Mesothelial cell of epicardium (in vitro differentiated cells): ENCODE measurements at places on chromosomes 1 and 21.

- DNase-seq: no peak
- peaks cover 26% of the 10 kb centered on the region for H3K36me3 ChIP-seq
- peaks cover 34% of the 10 kb centered on the region for H3K4me1 ChIP-seq
- H3K27me3 ChIP-seq: no peaks in the 10 kb centered on the region
- no peak overlapping the region for H3K27ac ChIP-seq
Measured at GRCh38 chr1:10105484-10105883, 72.7 kb downstream of the UBE4B start.

DNA sequence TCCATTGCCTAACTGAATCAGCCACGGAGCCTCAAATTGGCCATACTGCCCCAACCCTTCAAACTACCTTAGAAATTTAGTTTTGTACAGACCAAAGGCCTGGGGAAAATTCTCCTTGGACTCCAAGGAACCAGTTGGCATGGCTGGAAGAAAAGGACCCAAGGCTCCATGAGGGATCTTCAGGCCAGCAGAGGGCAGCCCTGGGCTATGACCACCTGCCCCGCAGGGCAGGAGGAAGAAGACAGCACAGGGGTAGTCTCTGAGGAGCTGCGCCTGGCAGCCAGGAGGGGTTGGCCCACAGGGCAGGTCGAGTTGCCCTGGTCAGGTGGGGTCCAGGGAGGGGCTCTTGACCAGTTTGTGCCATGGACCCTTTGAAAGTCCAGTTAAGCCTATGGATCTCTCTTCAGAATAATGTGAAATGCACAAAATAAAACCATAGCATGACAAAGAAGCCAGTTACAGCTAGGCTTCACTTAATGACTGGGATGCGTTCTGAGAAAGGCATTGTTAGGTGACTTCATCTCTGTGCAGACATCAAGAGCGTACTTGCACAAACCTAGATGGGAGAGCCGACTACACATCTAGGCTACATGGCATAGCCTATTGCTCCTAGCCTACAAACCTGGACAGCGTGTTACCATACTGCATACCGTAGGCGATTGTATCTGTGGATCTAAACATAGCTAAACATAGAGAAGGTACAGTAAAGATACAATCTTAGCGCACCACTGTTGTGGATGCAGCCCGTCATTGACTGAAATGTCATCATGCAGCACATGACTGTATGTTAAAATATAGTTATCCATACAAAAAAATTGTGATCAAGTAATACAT is 26.1 kb downstream of the CACNA1S start:
- no peak overlapping the region for H3K27ac ChIP-seq
- no peak for DNase-seq
- H3K36me3 ChIP-seq: no peaks in the 10 kb centered on the region
- H3K4me3 ChIP-seq: no peak overlapping the region
- H3K27me3 ChIP-seq: peaks cover 6% of the 10 kb centered on the region

DNA sequence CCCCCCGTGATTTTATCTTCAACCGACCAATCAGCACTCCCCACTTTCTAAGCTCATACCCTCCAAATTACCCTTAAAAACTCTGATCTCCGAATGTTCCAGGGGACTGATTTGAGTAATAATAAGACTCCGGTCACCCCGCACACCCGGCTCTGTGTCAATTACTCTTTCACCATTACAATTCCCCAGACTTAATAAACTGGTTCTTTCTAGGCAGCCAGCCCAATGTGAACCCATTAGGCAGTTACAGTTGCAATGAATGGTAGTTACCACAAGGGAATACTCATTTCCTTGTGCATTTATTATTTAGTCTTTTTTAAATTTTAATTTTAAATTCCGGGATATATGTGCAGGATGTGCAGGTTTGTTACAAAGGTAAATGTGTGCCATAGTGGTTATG is 177.9 kb downstream of the HFM1 start:
- H3K4me1 ChIP-seq: no peaks in the 10 kb centered on the region
- no peaks in the 10 kb centered on the region for H3K27me3 ChIP-seq
- H3K27ac ChIP-seq: no peak overlapping the region
- no peak for DNase-seq
- peaks cover 4% of the 10 kb centered on the region for H3K36me3 ChIP-seq

DNA sequence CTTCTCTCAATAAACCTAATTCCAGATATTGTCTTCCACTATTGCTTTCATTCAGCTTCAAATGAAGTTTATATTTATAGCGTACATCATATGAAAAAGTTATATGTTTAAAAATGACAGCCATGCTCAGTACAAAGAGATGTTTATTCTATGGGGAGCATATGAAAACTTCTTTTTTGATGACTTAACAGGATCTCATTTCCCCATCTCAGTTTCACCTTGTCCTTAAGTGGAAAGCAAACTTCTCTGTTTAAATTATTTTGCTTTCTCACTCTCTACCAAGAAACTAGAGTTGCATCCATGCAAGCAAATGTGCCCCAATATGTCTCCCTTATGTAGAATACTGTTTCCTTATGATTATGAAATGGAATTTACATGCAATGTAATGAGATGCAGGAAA is 799.5 kb upstream of the RGS18 start:
- no peaks in the 10 kb centered on the region for H3K27me3 ChIP-seq
- H3K4me3 ChIP-seq: no peak overlapping the region
- no peak overlapping the region for H3K27ac ChIP-seq
- no peaks in the 10 kb centered on the region for H3K4me1 ChIP-seq
- no peak for DNase-seq
- no peaks in the 10 kb centered on the region for H3K36me3 ChIP-seq

- H3K27me3 ChIP-seq: no peaks in the 10 kb centered on the region
- no peak overlapping the region for H3K4me3 ChIP-seq
- no peak for DNase-seq
- peak overlapping the region; percentile 68 for H3K27ac ChIP-seq
- peaks cover 7% of the 10 kb centered on the region for H3K36me3 ChIP-seq
- H3K4me1 ChIP-seq: peaks cover 27% of the 10 kb centered on the region
Measured at GRCh38 chr1:180841415-180841814, 71.3 kb upstream of the KIAA1614 start.

- H3K27ac ChIP-seq: no peak overlapping the region
- no peak overlapping the region for H3K4me3 ChIP-seq
- peaks cover 3% of the 10 kb centered on the region for H3K36me3 ChIP-seq
- DNase-seq: no peak
Measured at GRCh38 chr1:179767996-179768395, 24.9 kb downstream of the FAM163A start.

- H3K4me3 ChIP-seq: peak overlapping the region; percentile 71
- H3K36me3 ChIP-seq: no peaks in the 10 kb centered on the region
- no peak for DNase-seq
- peaks cover 5% of the 10 kb centered on the region for H3K27me3 ChIP-seq
- H3K4me1 ChIP-seq: peaks cover 30% of the 10 kb centered on the region
- H3K27ac ChIP-seq: no peak overlapping the region
Measured at GRCh38 chr1:167120899-167121298, 27.0 kb downstream of the STYXL2 start.

DNA sequence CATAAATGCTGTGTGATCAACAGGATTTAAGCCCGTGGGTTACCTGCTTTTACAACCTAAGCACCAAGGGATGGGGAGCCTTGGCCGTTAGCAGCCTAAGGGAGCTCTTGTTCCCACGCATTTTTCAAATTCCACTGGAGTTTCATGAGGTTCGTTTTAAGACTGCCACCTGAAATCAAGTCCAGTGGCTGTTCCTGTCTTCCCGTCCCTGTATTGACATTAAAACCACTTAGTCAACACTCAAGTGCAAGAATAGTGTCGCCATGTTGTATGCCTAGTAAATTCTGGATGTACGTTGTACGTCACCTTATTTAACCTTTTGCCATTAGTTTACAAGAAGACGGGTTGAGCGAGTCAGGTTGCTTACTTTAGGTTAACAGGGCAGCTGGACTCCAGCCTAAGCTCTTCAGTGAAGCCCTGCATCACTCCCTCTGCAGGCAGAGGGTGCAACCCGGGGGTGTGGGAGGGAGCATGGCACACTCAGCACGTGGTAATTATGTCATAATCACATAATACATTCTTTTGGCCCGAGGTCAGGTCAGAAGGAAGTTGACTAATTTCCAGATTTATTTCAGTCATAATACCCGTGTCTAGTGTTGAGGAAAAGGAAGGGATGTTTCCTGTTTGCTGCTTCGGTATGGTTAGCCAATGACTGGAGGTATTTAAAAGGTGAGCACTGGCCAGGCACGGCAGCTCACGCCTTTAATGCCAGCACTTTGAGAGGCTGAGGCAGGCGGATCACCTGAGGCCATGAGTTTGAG is 42.5 kb downstream of the CNST start:
- peaks cover 9% of the 10 kb centered on the region for H3K36me3 ChIP-seq
- no peaks in the 10 kb centered on the region for H3K27me3 ChIP-seq
- peak overlapping the region; percentile 72 for H3K27ac ChIP-seq
- peaks cover 27% of the 10 kb centered on the region for H3K4me1 ChIP-seq
- DNase-seq: no peak

DNA sequence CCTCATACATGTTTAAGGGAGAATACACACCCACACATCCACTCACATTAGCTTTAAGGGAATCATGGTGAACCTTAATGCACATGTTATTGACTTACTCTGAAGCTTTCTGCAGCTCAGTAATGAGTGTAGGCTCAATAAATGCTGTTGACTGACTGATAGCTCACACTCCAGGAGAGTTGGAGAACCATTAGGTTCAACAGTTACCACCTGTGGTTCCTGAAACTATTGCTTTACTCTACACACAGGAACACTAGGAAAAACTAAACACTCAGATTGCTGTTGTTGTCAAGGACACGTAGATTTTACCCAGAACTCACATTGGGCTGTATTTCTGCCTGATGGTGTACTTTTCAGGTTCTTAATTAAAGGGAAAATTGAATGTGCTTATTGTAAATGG is 37.3 kb downstream of the ZC3H11B start:
- no peak for DNase-seq
- no peak overlapping the region for H3K27ac ChIP-seq
- no peak overlapping the region for H3K4me3 ChIP-seq

DNA sequence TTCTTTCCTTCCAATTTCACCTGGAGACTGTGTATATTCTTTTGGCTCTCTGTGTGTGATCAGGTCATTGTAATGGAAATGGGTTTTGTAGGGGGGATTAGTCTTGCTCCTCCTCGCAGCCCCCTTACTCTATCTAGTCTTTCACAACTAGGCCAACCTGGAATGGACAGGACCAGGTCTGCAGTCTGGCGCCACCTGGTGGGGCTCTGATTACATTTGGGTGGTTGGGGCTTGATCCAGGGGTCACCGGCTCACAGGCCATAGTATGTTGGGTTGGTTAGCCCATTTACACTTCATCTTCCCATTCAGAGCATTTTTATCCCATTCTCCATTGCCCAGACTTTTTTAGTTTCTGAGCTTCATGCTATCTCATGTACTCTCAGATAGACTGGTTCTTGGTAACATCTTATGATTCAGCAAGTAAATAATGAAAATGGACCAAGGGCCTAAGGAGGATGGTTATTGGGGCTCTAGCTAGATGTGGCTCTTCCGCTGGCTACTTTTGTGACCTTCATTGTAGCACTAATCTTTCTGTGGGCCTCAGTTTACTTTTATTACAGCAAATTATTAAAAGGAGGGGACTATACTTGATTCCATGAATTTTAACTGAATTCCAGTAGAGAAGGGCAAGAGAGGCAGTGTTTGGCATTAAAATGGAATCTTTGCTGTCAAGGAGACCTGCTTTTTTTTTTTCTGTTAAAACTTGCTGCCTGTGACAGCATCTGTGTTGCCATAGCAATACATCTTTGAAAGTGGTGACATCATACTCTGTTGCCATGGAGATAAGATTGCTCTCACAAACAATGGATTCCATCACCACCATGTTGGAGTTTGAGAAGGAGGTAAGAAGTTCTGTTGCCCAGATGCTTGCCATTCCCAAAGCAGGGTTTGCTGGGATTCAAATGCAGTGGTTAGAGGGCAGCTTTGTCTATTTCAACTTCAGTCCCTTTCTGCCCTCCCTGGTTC is 150.1 kb downstream of the PLXNA2 start:
- H3K4me1 ChIP-seq: peaks cover 14% of the 10 kb centered on the region
- peaks cover 10% of the 10 kb centered on the region for H3K36me3 ChIP-seq
- peak; percentile 66 for DNase-seq
- H3K27ac ChIP-seq: no peak overlapping the region
- peaks cover 2% of the 10 kb centered on the region for H3K27me3 ChIP-seq

- no peak overlapping the region for H3K4me3 ChIP-seq
- H3K4me1 ChIP-seq: peaks cover 3% of the 10 kb centered on the region
- H3K27me3 ChIP-seq: no peaks in the 10 kb centered on the region
- H3K27ac ChIP-seq: no peak overlapping the region
Measured at GRCh38 chr1:245480393-245481120, 325.8 kb downstream of the KIF26B start.

- no peaks in the 10 kb centered on the region for H3K27me3 ChIP-seq
- H3K4me3 ChIP-seq: no peak overlapping the region
- no peak overlapping the region for H3K27ac ChIP-seq
- peaks cover 35% of the 10 kb centered on the region for H3K4me1 ChIP-seq
Measured at GRCh38 chr1:85409516-85409915, 55.4 kb downstream of the DDAH1 start.

- H3K36me3 ChIP-seq: peaks cover 8% of the 10 kb centered on the region
- no peak overlapping the region for H3K27ac ChIP-seq
- H3K4me3 ChIP-seq: no peak overlapping the region
- DNase-seq: no peak
Measured at GRCh38 chr1:32411261-32411660, 17.0 kb upstream of the BSDC1 start.

- no peak overlapping the region for H3K4me3 ChIP-seq
- no peaks in the 10 kb centered on the region for H3K4me1 ChIP-seq
- H3K27me3 ChIP-seq: no peaks in the 10 kb centered on the region
- H3K27ac ChIP-seq: no peak overlapping the region
- H3K36me3 ChIP-seq: no peaks in the 10 kb centered on the region
Measured at GRCh38 chr1:42551180-42551579, 88.1 kb downstream of the CCDC30 start.

- no peaks in the 10 kb centered on the region for H3K36me3 ChIP-seq
- H3K4me1 ChIP-seq: no peaks in the 10 kb centered on the region
- peaks cover 2% of the 10 kb centered on the region for H3K27me3 ChIP-seq
- no peak overlapping the region for H3K27ac ChIP-seq
- DNase-seq: no peak
- H3K4me3 ChIP-seq: no peak overlapping the region
Measured at GRCh38 chr1:176795929-176796328, 333.0 kb downstream of the PAPPA2 start.

DNA sequence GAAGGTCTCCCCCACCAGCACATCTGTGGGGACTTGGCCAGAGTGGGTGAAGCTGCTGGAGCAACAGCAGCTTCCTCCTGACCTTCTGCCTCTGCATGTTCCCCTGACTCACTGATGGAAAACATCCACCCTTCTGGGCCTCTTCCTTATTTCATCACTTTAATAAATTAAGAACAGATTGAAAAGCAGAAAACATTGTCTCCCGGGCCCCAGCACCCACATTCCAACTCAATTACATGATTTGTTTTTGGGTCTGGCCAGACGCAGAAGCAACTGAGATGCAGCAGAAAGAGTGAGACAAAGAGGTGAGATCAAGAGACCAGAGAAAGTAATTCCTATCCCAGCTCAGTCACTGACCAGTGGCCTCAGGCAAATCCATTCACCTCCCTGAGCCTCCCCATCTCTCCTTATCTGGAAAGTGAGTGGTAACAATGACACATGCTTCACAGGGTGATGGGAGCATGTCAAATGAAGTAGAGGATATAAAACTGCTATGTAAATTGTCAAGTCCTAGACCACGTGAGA is 157.1 kb downstream of the ELAVL4 start:
- no peaks in the 10 kb centered on the region for H3K36me3 ChIP-seq
- no peak overlapping the region for H3K4me3 ChIP-seq
- H3K4me1 ChIP-seq: no peaks in the 10 kb centered on the region
- no peaks in the 10 kb centered on the region for H3K27me3 ChIP-seq
- no peak overlapping the region for H3K27ac ChIP-seq
